Esophagus mucosa (tissue), 1 donor: ENCODE measurements at places on chromosomes 5 and 9. TPM values are rescaled to one million over a fixed set of nuclear protein-coding genes. Genes with fewer than 3 reads are reported as not detected.

DNA sequence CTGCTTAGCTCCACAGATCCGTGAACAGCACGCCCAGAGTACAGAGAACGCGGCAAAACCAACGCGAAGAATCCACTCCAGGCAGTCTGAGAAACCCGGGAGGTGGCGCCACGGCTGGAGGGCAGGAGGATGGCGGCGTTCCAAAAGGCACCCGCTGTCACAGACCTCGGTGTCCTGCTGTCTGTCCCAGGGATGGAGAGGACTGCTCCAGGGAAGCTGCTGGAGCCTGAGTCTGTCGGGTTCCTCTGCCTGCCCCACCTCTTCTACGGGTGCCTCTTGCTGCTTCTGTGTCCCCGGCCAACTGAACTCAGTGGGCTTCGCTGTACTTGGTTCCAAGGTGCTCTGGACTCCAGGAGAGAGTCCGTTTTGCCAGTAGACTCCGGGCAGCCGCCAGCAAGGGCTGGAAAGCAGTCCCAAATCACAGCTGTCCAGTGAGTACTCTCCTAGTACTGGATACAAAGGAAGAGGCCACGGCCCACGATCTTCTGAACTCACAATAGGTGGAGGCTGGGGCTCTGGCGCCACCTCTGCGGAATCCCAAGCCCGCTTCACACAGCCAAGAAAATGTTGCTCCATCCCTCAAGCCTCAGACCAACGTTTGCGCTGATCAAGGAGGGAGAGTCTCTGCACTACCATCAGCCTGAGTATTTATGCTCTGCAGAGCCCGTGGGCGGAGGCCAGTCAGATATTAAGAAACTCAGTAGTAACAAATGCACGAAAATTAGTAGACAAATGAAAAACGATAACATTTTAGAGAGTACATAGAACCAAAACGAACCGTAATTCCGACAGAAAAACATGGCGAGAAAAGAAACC, 440 bp downstream of the ANXA2R start:
- ATAC-seq = peak; percentile 14

GRCh38 chr9:113484258-113484730, 20.8 kb downstream of the RGS3 start:
- ATAC-seq = no peak

DNA sequence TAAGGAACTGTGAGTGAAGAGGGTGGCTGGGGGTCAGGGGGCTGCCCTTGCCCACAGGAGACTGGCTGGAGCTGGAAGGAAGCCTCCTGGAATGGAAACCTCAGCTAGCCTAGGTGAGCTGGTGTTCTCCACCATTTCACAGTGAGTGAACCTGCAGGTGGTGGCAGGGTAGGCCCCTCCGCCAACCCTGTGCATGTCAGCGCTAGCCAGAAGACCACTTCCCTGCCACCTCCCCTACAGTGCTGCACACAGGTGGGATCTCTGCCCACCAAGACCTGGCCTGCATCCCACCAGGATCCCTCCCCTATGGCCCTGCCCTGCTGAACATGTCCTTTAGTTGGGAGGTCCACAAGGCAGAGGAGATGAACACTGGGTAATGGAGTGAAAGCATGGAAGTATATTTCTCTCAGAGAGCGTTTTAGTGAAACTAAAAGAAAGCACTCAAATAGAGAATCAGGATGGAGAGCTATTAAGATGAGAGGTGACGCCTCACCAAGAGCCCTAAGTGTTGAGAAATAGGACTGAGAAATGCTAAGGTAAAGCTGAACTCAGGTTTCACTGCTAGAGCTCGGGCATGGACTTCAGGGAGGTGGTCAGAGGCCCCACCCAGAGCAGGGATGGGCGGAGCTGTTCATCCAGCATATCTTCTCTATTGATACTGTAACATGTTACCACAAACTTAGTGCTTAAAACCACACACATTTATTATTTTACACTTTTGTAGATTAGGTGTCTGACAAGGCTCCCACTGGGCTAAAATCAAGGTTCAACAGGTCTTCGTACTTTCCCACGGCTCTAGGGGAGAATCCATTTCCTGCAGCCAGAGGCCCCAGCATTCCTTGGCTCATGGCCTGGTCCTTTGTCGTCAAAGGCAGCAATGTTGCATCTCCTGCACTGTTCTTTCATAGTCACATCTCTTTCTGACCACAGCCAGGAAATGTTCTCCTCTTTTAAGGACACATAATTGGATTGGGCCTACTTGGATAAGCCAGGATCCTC, 83.2 kb downstream of the DIRAS2 start:
- no peak for ATAC-seq

DNA sequence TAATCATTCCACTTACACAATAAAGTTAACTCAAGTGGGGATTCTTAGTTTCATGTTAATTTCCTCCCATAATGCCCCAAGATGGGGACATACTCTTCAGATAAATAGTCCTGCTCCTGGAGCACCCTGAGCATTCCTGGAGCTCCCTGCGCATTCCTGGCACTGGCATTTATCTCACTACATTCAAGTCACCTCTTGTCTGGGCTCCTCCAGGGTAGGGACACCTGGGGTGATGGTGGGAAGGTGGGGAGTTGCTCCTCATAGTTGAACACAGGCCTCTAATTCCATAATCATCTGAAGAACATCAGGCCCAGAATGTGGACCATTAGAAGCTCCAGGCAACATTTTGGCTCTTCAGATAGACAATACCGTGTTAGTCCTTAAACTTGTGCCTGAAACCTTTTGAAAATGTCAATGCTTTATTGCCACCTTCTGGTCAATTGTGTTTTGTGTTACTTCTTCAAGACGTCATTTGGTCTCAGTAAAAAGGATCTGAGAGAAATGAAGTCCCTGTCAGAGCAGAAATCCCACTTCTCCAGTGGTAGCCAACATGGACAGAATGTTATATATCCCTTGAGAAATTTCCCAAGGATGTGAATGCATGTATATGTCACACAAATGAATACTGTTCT, 14.2 kb upstream of the AGGF1 start:
- no peak for ATAC-seq

GRCh38 chr5:158819095-158819494, 280.6 kb downstream of the EBF1 start:
- ATAC-seq = no peak

GRCh38 chr9:110291921-110292557, 35.7 kb upstream of the TXN start:
- ATAC-seq = peak; percentile 79

- ATAC-seq = peak; percentile 86
Measured at GRCh38 chr9:110977259-110977709, 61.0 kb downstream of the LPAR1 start.

DNA sequence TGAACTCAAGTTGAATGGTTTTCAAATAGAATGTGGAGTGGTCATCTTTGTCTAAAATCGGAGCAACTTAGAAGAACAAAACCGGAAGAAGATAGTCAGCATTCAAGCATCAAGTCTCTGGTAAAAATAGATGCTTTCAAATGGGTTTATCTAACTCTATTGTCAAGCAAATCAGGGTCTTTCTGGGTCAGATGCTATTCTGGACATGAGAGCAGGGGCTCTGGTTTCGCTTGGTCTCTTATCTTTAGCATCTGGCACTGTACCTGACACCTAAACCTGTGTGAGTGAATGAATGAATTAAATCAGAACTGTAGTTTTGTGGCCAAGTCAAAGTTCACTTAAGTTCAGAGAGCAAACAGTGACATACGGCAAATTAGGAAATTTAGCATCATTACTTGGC, 173.5 kb downstream of the SLIT3 start:
- ATAC-seq = no peak

GRCh38 chr5:100790951-100791350, 112.1 kb downstream of the ST8SIA4 start:
- no peak for ATAC-seq

- no peak for ATAC-seq
Measured at GRCh38 chr5:159657771-159658170, 258.5 kb upstream of the ADRA1B start.

GRCh38 chr5:169149317-169149716, 151.6 kb downstream of the SLIT3 start:
- ATAC-seq = no peak

DNA sequence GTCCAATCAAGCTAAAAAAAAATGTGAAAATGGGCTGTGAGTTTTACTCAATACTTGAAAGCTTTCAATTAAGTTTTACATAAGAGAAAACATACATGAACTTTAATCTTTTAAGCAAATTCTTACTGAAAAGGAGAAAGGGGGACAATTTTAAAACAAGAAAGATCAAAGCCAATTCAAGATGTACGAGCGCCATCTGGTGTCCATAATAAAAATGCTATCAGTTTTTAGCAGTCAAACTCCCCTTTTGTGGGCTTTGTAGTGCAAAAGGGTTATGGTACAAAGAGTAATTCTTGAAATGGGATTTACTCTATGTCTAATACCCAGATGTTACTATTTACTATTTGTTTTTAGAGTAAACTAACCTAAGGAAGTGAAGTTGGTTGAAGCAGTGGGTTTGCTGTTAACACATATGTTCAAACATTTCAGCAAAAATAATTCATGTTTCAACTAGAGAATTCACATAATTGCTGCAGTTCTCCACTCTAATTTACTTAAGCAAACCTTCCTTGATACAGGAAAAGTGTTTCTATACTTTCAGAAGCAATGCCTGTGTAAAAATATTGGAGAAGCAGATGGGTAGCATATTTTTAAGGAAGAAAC, 228.2 kb upstream of the TYRP1 start:
- no peak for ATAC-seq

GRCh38 chr5:34538026-34538672, 118.0 kb upstream of the RAI14 start:
- ATAC-seq = peak; percentile 80

- peak; percentile 54 for ATAC-seq
Measured at GRCh38 chr9:90801973-90802322, 329 bp downstream of the SYK start.

DNA sequence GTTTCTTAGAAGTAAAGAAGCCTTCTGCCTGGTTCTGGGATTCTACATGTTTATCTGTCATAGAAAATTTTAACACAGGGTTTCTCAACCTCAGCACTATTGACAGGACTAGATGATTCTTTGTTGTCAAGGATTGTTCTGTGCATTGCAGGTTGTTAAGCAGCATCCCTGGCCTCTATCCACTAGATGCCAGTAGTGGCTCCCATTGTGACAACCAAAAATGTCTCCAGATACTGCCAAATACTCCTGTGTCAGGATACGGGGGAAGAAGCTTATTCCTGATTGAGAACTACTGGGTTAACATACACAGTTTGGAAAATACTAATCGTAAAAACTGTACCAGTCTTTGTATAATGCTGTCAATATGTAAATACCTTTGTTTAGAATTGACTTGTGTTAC, 167.1 kb downstream of the NIPBL start:
- ATAC-seq = no peak

GRCh38 chr5:134099939-134100282, 14.6 kb upstream of the TCF7 start:
- no peak for ATAC-seq

- ATAC-seq = no peak
Measured at GRCh38 chr5:61732369-61732768, 400.3 kb downstream of the ZSWIM6 start.

GRCh38 chr9:119020730-119021333, 348.4 kb downstream of the BRINP1 start:
- ATAC-seq = no peak

GRCh38 chr5:1647580-1647979, 123.8 kb upstream of the LPCAT1 start:
- no peak for ATAC-seq

DNA sequence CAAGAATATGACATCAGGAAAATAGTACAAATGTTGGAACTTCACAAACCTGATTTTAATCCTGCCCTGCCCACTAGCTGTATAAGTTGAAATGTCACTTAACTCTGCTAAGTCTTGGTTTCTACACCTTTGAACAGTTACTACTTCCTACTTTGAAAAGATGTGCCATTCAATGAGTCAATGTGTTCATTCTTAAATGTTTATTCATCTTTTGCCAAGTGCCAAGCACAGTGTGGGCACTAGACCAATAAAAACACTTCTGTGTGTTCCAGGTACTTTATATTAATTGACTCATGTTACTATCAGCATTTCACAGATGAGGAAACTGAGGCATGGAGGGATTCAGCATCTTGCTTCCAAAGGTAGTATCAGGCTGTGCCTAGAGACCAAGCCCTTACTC, 12.8 kb downstream of the PDCL start:
- peak; percentile 73 for ATAC-seq

Gene TDRD7
- total RNA-seq = 9.8 TPM

Gene F2RL1
- 12.0 TPM for total RNA-seq

Gene ENTPD8
- not detected for total RNA-seq

Gene S1PR3
- total RNA-seq = 2.2 TPM

Gene ABO
- total RNA-seq = 7.3 TPM

Gene TAF11L10
- total RNA-seq = not detected

Gene INSL4
- total RNA-seq = not detected

Gene HK3
- total RNA-seq = 1.4 TPM

Gene IRGM
- total RNA-seq = not detected

Gene DRD1
- total RNA-seq = not detected
